MG63 (cell line): ENCODE measurements at places on chromosomes 2 and 18. TPM values are rescaled to one million over a fixed set of nuclear protein-coding genes. Genes with fewer than 3 reads are reported as not detected.

POMC gene
- not detected in 2 replicates for total RNA-seq

NT5DC4 gene
- not detected in 2 replicates for total RNA-seq

LRRC30 gene
- not detected in 2 replicates for total RNA-seq

NEU4 gene
- total RNA-seq, result not detected in 2 replicates

SLC30A3 gene
- not detected in 2 replicates for total RNA-seq

SERPINB12 gene
- total RNA-seq, result not detected in 2 replicates

SP5 gene
- 0.20 and 0.39 TPM in 2 replicates for total RNA-seq

FSIP2 gene
- under 0.01 TPM in 1 of 2 replicates, not detected in the other for total RNA-seq

OTOF gene
- total RNA-seq, result not detected in 2 replicates

AAK1 gene
- 9.4 and 10.9 TPM in 2 replicates for total RNA-seq

GTF2A1L gene
- not detected in 2 replicates for total RNA-seq

OTX1 gene
- total RNA-seq, result not detected in 2 replicates

ZNF521 gene
- total RNA-seq, result 5.0 and 9.1 TPM in 2 replicates

KIAA2012 gene
- not detected in 2 replicates for total RNA-seq

TXNDC2 gene
- total RNA-seq, result 0.33 TPM in 1 of 2 replicates, not detected in the other

ACMSD gene
- not detected in 2 replicates for total RNA-seq

CRACDL gene
- total RNA-seq, result not detected in 2 replicates

TCF7L1 gene
- 0.46 TPM in 1 of 2 replicates, not detected in the other for total RNA-seq

NHEJ1 gene
- 20.9 and 22.6 TPM in 2 replicates for total RNA-seq

CGREF1 gene
- total RNA-seq, result 21.6 and 29.1 TPM in 2 replicates

CREB1 gene
- 22.3 and 28.2 TPM in 2 replicates for total RNA-seq

ABCG8 gene
- total RNA-seq, result not detected in 2 replicates

GALNT3 gene
- total RNA-seq, result 1.3 and 7.7 TPM in 2 replicates

GNLY gene
- total RNA-seq, result not detected in 2 replicates

ZNF519 gene
- 4.5 and 6.4 TPM in 2 replicates for total RNA-seq

CHN1 gene
- 6.4 and 8.1 TPM in 2 replicates for total RNA-seq

SERPINB3 gene
- not detected in 2 replicates for total RNA-seq

RAB6C gene
- not detected in 2 replicates for total RNA-seq
